Stimulated activated CD4-positive, alpha-beta T cell treated with anti-CD3 and anti-CD28 coated beads, Interleukin-15, amount 100 ng/mL, for 48 hours (primary cell): ENCODE measurements at places on chromosomes 11 and 22.
A peak's percentile ranks its signal among the peaks of the same experiment; 100 is the strongest.

GRCh38 chr22:40635043-40635939, 1.2 kb downstream of the MRTFA start:
- no peak for DNase-seq

- no peak for DNase-seq
Observed at GRCh38 chr11:92451063-92451462, 226.4 kb downstream of the FAT3 start.

GRCh38 chr11:65479184-65480145, 19.4 kb upstream of the MALAT1 start:
- DNase-seq: no peak

GRCh38 chr11:19508165-19508564, 204.5 kb upstream of the NAV2 start:
- no peak for DNase-seq

- DNase-seq: no peak
Observed at GRCh38 chr11:97367406-97368083, 977.7 kb downstream of the JRKL start.

GRCh38 chr11:131253656-131254151, 116.7 kb upstream of the NTM start:
- DNase-seq: no peak

DNA sequence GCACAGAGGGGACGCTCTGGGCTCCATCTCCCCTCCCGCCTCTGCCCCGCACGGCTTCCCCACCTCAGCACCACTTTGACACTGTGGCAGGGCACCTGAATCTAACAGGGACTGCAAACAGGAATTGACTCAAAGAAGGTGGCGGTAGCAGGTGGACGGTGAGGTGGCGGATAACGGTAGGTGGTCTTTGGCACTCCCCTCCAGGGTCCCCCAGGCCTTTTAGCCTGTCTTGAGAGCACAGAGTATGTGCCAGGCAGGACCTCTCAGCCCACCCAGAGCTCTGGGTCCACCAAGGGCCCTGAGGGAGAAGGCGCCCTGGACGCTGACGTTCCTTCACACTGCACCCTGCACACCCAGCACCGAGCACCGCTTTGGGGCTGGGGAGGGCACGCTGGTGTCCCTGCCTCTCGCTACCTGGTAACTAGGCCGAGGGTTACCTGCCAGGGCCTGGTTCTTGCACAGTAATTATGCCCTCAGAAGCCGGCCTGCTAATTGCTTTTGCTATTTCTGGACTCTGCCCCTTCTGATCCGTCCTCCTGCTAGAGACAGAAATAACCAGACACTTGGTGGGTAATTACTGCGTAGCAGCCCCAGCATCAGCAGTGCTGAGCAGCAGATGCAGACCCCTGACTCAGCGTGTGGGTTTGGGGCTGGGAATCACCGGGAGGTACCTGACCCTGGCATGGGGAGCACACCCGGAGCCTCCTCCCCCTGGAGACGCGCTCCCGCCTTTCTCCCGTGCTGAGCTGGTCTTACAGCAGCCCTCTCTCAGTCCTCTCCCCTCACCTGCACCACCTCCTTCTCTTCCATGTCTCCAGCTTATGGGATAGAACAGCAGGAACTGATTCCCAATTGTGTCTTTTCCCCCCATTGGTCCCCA, 103.3 kb upstream of the B3GAT1 start:
- no peak for DNase-seq

DNA sequence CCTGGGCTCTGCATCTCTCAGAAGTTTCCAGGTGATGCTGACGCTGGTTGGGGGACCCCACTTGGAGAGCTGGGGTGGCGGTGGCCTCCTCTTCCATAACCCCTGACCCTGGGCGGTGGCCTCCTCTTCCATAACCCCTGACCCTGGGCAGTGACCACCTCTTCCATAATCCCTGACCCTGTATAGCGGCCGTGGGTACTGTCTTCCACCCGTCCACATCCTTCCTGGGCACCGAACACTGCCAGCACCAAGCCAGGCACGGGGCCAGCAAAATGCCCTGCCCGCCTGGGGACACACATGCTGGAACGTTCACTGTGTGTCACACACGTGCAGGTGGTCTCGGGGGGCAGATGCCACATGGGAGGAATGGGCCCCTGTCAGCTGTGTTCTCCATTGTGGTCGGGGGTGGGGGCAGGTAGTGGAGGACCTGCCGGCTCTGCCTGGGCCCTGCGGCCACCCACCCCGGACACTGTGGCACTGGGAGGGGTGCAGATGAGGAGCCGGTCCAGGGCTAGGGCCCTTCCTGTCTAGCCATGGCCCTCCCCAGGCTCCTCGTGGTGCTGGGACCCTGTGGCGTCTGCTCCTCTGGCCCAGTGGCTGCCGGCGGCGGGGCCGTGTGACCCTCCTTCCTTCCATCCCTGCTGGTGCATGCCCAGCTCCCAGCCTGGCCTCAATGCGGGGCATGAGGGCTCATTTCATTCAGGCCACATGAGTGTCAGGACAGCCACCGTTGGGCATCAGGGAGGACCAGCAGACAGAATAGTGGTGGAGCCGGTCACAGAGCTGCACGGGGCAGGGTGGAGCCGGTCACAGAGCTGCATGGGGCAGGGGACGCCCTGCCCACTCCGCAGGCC, 10.8 kb downstream of the BRSK2 start:
- DNase-seq: no peak

DNA sequence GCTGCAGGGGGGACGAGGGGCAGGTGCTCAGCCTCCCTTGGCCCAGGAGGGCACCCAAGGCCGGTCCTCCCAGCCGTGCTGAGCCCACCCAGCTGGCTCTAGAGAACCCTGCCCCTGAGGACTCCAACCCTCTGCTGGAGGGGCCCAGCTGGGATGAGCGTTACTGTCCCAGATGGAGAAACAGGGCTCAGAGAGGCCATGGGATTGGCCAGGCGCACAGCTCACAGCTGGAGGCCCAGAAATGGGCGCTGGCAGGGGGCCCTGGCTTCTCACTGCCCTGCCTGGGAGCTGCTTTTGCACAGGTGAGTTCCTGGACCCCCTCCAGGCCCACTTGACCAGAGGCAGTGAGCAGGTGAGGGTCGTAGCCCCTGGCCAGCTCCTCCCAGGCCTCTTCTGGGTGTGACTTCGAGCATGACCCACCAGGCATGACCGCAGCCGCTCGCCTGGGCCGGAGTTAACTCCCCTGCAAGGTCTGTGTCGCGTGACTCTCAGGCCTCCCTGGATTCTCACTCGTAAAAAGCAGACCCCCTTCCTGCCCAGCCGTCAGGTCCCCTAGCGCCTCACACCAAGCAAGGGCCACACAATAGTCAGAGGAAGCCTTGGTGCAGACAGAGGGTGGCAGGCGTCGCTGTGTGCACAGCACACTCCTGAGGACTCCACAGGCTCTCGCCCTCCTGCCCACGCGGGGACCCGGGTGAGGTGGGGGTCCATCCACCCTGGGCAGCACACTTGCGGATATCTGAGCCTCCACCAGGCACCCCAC, 19.7 kb upstream of the IL17REL start:
- DNase-seq: no peak

DNA sequence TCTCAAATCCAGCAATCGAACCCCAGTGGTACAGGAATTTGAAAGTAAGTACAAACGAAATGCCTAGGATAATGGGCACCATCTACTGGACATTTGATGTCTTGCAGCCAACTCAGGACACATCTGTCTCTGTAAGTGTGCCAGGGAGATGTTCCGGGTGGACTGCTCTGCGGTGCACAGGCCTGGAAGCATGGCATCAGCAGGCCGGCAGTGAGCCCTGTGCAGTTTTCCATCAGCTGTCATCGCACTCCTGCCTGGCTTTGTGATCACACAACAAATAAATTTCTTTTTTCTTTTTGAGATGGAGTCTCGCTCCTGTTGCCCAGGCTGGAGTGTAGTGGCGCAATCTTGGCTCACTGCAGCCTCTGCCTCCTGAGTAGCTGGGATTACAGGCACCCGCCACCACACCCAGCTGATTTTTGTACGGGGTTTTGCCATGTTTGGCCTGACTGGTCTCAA, 71.0 kb downstream of the JAM3 start:
- DNase-seq: peak; percentile 15

- DNase-seq: no peak
Observed at GRCh38 chr11:12436266-12436665, 58.9 kb downstream of the PARVA start.

DNA sequence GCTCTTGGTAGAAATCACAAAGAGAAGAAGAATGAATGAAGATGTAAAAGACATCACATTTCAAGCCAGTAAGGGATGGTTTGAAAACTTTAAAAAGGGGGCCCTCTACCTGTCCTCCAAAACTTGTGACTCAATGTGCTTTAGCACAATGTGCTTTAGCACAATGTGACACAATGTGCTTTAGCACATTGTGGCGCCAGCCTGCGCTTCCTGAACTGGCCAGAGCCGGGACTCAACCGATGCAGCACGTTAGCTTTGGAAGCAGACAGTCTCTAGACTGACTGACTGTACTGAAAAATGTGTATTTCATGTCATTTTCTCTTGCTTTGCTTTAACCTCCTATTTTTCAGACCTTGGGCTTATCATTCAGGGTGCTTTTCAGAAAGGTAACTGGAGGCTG, 63.5 kb downstream of the FAM83F start:
- peak; percentile 30 for DNase-seq

GRCh38 chr11:8032122-8032521, 45.0 kb downstream of the EIF3F start:
- no peak for DNase-seq

DNA sequence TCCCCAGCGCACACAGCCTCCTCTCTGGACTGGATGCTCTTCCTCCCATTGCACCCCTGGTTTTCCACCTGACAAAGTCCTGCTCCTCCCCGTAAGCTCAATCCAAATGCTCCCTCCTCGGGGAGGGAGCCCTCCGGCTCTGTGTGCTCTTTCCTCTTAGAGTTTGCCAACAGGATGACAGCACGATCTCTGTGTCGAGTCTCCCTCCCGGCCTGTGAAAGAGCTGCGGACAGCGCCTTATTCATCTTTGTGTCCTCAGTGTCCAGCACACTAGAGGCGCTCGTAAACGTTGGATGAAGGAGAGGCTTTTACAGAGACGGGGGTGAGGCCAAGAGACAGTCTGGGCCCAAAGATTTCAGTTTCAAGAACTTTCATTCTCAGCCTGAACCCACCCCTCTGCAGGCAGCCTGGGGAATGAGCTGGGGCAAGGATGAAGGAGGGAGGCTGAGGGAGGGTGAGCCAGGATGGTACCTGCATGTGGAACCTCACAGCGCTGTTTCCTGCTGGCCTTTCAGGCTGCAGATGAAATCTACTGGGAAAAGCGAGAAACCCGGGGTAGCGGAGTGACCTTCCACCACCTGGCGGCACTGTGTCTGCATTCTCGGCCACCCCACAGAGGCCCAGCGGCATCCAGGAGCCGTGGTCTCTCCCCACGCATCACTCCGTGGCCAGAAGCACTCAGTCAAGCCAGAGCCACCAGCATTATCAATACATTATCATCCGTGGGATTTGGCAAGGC, 8.5 kb upstream of the TMPRSS4 start:
- DNase-seq: no peak

DNA sequence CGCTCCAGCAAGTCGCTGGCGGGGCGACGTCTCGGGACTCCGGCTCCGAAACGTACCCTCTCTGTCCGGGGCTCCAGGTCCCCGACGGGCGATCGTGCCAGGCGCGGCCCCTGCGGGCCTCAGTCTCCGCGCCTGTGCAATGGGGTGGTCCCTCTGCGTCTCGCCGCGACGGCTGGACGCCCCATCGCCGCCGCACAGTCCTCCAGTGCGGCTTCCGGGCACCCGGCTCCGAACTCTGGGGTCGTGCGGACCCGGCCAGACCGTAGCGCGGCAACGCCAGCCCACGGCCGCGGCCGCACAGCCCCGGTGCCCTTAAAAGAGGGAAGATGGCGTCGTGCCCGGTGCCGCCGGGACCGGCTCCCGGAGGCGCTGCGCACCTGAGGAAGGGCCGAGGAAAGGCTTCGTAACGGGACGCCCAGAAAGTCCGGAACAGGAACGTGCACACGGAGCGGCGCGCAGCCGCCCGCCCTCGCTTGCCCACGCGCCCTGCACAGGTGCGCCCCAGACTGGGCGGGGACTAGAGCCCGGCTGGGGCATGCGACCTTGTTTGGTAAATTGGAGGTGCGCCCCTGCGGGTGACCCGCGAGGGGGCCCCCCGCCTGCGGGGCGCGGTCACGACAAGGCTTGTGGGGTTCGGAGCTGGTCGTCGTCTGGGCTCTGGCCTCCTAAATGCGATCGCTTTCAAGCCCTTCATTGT, 525 bp downstream of the BIK start:
- DNase-seq: no peak

DNA sequence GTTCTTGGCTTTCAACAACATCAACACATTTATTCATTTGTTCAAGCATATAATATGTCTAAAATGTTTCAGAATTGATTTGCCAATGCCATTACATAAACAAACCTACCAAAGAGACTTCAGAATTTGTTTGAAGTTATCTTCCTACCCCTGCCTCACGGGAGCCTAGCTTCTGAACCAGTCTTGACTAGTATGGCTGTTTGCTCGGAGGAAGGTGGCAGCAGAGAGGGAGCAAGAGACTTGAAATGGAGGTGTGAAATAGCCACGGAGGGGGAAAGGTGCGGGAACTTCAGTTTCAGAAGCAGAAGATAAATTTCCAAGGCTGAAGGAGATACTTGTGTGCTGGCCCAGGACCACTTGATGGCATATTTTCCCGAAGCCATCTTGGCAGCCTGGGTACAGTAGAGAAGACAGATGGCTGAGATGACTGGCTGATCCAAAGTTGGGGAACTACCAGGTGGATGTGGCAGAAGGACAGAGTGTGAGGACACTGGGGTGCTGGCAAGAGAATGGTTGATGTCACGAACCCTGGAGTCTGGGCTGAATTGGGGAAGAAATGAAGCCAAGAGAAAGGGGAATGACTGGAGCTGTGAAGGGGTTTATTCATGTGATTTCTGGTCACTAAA, 14.0 kb upstream of the MTCH2 start:
- no peak for DNase-seq

- no peak for DNase-seq
Observed at GRCh38 chr11:15485432-15485831, 370.7 kb downstream of the INSC start.
